Mesothelial cell of epicardium (in vitro differentiated cells): ENCODE measurements at places on chromosomes 1 and 21.
A peak's percentile ranks its signal among the peaks of the same experiment; 100 is the strongest.

GRCh38 chr1:225424562-225425200 is 3.2 kb downstream of the LBR start:
- DNase-seq: no peak

DNA sequence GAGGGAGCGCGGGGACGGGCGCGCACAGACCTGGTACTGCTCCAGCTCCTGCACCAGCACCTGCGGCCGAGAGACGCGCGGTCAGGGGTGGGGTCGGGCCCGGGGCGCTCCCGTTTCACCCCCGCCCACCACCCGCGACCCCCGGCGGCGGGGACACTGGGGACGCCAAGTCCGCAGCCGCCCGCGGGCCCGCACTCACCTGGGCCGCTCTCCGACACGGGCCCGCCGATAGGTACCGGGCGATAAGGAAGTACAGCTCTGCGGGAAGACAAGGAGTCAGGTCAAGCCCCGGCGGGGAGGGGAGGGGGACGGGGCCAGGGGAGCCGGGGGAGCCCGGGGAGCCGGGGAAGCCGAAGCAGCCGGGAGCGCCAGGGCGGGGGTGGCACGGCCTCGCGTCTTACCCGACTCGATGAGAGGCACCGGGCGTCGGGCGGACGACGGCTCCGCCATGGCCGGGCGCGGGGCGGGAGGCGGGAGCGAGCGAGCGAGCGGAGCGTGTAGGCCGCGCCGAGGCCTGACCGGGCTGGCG is 326 bp downstream of the BRWD1 start:
- DNase-seq: no peak

GRCh38 chr1:54800899-54801759 is at the start of gene TTC22:
TTC22 (minus strand) TSS chr1:54801323; CDS start chr1:54801163, 160 bp downstream.
- no peak for DNase-seq

- DNase-seq: no peak
Measured at GRCh38 chr1:54695221-54695620, 20.4 kb upstream of the TTC4 start.

DNA sequence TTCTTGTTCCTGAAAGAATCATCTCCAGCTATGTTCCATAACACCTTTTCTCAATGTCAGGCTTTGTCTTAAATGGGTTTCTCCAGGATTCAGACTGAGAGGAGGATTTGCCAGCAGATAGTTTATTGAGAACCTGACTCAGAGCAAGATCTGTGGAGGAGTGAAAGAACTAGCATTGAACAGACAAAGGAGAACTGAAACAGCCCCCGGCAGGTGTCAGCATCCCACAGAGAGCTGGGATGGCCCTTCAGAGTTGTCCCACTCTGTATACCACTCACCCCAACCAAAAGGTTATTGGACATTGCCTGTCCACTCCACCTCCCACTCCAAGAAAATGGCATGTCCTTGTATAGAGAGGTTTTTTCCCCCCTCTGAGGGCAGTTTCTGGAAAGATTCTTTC is 270.7 kb downstream of the PAPPA2 start:
- DNase-seq: no peak

DNA sequence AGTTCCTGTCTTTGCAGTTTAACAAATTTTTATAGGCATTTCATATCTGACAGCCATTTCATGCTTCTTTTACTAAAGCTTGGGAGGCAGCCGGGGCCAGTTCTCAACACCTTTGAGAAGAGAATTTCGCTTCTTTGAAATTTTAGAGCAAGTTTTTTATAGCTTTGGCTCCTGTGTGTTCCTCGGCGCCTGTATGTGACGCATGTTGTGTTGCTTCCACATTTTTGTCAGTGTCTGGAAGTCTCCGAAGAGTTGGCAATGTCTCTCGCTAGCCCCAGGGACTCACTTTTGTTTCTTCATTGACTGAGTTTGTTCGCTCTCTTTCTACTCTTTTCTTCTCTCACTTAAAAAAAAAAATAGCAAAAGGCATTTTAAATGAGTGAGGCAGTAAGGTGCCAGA is 386.9 kb upstream of the PLXNA2 start:
- no peak for DNase-seq

DNA sequence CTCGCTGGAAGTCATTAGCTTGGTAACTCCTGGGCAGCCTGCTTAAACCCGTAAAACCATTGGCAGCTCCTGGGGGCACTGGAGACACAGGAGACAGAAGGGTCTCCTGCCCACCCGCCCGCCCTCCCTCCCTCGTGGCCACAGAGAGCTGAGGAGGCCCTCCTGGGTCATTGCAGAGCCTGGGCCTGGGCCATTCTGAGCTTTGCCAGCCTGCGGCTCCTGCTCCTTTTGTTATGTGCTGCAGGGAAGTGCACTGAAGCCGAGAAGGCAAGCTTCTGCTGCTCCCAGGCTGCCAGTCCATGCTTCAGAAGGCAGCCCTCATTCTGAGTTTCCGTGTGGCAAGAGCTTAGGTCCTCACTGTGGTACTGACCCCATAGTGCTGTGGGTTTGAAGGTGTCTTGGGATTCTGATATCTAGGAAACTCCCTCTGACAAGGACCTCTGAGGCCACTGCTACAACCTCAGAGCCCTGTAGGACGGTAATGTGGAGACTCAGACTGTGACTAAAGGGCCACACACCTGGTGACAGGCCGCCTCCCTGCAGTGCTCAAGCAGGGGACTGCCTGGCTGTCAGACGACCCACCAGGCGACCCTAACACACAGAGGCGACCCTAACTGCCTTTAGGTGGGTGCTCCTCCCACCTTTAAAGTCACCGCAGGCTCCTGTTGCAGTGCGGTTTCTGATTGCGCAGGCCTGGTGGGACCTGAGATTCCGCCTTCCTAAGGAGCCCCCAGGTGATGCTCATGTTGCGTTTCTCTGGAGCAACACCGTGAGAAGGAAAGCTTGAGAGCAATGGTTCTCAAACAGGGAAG is 118.7 kb downstream of the IER5 start:
- no peak for DNase-seq

DNA sequence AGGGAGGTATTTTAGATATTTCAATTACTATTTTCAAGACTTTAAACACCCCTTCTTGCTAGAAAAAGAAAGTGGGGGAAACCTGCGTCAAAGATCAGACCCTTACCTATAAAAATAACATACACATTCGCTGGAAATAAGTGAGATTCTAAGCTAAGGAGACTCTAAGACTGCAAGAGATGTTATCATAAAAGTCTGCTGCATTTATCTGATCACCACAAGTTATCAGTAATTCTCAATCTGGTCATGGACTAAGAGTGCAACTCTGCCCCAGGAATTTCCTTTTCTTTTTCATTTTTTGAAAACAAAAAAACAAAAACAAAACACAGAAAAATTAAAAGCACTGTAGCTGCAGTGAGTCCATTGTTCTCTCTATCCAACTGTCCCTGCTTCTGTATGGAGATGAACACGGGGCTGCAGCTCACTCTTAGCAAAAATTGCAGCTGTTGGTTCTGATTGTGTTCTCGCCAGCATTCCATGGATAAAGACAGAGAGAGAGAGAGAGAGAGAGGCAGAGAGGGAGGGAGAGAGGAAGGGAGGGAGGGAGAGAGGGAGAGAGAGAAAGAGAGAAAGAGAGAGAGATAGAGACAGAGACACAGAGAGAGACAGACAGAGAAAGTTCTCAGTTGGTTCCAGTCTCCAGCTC is 14.1 kb downstream of the XKR8 start:
- no peak for DNase-seq

- DNase-seq: no peak
Measured at GRCh38 chr1:52153898-52154297, 12.0 kb downstream of the ZFYVE9 start.

GRCh38 chr1:51189421-51190073 is 46.5 kb upstream of the RNF11 start:
- DNase-seq: peak; percentile 52

DNA sequence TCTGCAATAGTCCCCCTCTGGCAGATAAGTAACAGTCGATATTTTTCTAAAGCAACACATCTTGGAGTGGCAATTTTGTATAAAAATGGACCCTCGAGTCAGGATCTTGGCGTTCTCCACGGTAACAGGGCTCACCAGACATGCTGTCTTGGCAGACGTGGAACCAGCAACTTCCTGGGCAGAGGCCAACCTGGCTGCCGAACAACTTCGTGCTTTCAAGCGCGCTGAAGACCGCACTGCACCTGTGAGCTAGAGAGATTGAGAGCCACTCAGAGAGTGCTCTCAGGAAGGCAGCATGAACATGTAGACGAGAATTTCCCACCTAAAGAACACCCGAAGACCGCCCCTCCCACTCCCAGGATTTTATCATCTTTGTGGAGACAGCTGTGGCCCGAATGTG is 7.3 kb downstream of the C1orf174 start:
- DNase-seq: no peak

DNA sequence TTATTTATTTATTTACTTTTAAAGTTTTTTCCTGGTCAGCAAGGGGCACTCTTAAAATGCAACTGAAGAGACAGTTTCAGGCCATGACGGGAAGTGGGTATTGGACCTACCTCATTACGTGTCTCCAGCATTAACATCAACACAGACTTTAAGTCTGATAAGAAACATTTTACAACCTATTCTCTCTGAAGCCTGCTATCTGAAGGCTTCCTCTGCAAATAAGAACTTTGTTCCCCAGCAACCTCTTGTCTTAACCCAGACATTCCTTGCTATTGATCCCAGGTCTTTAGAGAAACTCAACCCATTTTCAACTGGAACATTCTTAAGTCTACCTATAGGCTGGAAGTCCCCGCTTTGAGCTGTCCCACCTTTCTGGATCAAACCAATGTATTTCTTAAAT is 258.3 kb upstream of the TMPRSS15 start:
- DNase-seq: no peak

GRCh38 chr21:34615487-34615814 is 538 bp upstream of the RCAN1 start:
- DNase-seq: no peak

DNA sequence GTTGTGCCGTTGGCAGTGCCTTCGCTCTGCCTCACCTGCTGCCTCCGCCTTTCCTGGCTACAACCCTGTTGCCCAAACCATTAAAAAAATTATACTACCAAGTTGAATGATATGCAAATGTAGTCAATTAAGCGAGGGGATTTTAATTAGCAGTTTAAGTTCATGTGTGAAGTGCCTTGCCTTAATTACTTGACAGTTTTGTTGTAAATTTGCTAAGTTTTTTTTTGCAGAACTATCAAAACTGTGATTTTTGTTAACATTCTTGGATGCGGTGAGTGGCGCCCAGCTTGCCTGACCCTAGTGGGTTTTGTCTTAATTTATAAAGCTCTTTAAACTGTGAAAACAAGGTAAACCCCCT is 10.9 kb downstream of the SKI start:
- no peak for DNase-seq

DNA sequence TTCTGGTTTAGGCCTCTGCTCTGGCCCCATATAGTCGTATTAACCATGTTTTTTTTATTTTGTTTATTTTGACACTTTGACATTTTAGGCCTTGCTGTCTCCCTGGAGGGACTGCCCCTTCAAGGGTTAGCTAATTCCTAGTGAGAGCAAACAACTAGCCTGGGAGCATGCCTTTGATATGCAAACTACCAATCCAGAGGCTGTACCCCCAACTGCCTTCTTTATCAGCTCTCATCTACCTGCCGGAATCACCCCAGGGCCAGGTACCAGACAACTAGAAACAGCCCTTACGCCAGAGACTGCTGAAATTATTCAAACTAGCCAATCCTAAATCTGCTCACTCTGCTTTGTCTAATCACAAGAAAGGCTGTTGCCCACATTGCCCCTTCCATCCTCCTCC is 13.0 kb upstream of the ST6GALNAC5 start:
- no peak for DNase-seq

DNA sequence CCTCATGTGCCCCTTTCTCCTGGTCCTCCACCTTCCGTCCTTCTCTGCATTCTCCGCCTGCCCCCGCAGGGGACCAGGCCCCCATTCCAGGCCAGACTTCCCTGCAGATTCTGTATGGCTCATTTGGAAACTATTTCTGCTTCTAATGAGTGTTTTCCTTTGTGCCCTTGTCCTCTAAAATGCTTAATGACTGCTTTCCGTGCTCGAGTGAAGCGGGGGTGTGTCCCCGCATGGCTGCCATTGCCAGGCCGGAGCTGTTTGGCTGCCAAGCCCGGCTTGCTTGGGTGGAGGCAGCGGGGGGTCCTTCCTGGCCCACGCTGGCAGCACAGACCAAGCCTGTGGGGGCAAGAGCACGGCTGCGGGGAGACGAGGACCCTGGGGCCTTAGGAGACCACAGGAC is 299.3 kb upstream of the VAMP3 start:
- no peak for DNase-seq

GRCh38 chr1:1000357-1001056 is 610 bp upstream of the HES4 start:
- peak; percentile 80 for DNase-seq

DNA sequence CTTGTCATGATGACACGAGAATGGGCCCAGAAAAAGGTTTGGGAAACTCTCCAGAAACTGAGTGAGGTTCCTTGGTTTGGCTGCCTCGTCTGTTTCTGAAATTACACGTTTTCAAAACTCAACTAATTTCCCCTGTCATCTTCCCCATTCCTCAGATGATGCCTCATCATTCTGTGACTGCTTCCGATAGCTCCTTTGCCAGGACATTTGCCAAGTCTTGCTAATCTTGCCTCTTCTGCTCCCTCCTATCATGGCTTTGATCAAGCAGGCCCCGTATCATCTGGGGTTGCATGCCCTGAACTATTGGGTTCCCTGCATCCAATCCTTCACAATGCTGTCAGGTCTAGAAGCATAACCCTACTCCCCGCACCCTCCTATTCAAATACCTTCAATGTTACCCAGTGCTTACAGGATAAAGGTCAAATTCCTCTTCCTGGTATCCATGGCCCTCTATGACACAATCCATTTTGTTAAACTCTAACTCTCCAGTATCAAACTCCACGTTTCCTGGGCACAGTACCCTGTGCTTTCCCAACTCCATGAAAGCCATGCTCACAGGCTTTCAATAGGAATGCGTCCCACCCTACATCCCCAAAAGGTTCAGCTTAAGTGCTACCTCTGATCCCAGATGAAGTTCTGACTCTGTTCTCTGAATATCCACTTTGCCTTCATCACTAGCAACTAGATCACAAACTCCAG is 22.2 kb upstream of the TMEM200B start:
- no peak for DNase-seq

DNA sequence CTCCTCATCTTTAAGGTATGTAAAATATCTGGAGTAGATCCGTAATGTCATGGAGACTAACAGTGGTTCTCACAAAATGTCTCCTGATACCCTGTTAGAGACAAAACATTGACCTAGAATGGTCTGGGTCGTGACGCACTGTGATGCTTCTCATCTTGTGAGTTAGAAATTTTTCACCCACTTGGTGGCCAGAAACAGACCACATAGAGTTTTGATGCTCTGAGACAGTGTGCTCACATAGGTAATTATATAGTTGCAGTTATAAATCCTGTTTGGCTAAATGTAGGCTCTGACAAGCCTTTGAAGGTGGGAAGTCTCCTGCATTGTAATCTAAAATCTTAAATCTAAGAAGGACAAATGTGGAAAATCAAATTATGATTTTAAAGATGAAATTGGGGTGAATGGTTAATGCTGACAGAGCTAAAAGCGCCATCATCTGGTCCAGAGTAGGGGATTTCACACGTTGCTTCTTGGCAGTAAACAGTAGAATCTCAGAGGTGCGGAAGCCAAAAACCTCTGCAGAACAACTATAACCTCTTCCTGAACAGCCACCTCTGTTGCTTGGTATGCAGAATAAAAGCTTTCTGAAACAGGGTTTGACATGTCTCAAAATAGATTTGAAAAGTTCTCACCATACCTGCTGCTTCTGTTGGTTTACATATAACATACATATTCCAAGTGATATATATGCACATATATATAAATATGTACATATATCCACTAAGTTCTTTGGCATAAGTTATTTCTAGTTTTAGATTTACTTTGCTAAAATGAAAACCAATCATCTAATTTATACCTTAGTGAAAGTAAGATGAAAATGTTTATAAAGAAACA is 17.1 kb downstream of the RPAP2 start:
- DNase-seq: no peak
